Right renal pelvis (tissue), 4 donors: ENCODE measurements at places on chromosomes 13 and 19.

GRCh38 chr13:114096031-114096485 lies 36.4 kb downstream of the RASA3 start:
- DNase-seq: no peak

DNA sequence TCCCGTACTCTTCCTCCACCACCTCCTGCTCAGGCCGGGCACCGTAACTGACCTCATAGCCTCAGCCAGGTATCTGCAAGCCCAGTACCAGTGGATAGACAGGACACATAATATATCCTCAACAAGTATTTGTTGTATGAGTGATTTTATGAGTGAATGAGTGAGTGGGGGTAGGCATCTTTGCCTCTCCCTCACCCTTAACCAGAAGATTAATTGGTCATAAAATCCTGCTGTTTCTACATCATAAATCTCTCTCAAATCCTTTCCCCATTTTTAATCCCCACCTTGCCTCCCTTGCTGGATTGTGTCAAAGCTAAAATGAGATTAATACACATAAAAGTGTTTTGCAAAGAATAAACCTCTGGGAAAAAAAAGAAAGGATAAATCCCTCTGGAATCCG lies 44.4 kb upstream of the HMGB1 start:
- DNase-seq: no peak

DNA sequence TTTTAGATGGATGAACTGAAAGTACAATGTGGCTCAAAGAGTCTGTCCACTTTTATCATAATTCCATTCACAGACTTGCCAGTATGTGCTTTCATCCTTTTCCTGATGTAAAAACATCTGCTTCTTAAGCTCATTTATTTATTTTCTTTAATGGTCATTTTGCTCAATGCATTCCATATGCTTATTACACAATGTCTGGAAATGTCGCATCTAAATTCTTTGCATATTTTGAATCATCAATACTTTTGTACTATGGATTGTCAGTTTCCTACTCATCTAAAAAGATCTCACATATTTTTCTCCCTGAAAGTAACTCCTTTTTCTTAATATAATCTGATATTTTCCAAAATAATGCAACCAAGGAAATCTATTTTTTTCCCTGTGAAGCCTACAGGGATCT lies 1315.8 kb downstream of the EFNB2 start:
- DNase-seq: no peak

DNA sequence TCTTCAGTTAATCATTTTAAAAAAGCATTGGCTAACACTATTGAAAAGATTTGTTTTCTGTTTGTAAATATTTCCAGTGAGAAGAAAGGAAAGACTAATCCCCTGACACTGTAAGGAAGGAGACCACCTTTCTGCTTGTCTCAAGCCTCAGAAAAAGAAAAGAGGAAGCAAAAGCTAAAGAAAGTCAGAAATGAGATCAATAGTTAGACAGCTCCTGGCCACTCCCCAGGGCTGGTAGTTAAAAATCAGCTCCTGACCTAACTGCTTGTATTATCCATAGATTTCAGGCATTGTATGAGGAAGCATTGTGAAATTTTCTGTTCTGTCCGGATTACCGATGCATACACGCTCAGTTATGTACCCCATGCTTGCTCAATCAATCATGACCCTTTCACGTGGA lies 76.6 kb downstream of the ZNF486 start:
- no peak for DNase-seq

- DNase-seq: no peak
These were observed 140.2 kb downstream of the ZNF536 start for GRCh38 chr19:30512176-30513081.

DNA sequence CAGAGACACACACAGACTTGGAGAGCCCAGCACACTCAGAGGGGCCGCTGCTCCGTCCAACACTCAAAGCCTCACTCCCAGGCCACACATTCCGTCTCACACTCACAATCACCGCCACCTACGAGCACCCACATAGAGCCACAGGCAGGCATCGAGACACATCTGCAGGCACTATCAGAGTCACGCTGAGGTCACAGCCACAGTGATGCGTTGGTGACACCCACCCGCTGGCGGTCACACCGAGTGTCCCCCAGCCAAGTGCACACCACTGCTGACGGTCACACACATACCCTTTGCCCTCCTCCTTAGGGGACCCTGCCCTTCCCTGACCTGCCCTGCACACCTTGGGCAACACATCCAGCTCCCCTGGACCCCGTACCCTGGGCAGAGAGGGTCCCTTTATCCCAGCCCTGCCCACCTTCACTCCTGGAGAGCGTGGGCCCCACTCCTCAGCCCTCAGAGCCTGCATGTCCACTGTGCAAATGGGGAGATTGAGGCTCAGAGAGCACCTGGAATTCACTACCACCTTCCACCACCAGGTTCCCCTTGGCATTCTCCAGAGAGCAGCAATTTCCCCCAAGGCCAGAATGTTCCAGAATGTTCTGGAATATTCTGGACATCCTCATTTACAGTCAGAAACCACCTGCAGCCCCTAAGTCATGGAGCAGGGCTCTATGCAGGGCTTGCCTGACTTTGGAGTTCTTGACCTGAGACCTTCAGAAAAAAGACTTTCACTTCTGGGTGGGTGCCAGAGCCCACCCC lies 5.4 kb downstream of the FUT5 start:
- DNase-seq: no peak

- no peak for DNase-seq
These were observed 1.5 kb downstream of the RAB20 start for GRCh38 chr13:110559986-110560385.

DNA sequence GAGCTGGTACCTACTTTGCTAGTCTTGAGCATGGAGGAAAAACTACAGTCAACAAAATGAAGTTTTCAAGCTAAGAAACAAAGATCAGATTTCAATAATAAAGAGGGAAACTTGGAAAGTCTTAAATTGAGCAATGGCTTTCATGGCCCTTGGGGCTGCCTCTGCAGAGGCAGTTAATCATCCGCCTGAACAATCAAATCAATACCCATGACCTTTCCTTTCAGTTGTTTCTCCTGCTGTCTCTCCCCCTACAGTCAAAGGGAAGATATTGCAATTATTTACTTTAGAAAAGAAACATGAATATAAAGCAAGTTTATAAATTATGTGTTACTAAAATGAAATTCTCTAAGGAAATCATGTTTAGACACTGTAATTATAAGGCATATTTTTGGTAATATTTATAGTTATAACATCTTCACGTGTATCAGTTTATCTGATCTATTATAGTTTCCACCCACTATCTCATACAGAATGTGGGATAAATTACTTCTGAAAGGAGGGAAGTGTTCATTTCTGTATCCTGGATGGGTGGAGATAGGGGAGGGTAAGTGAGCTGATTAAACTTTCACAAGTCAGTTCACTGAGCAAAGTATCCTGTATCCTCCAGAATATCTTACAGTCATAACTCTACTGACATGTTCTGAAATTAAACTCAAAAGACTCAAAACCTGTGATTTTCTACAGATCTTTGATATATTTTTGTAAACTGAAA lies 72.4 kb upstream of the TSC22D1 start:
- DNase-seq: no peak

DNA sequence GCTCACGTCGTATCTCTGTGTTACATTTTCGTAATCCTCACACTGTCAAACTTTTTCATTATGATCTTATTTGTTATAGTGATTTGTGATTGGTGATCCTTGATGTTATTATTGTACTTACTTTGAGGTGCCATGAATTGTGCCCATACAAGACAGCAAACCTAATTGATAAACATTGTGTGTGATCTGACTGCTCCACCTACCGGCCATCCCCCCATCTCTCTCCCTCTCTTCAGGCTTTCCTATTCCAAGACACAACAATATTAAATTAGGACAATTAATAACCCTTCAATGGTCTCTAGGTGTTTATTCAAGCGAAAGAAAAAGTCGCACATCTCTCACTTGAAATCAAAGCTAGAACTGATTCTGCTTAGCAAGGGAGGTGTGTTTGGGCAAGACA lies 349.3 kb downstream of the RBM26 start:
- no peak for DNase-seq
